ENCODE measurements at places on chromosomes 16 and 17. TPM values are rescaled to one million over a fixed set of nuclear protein-coding genes. Genes with fewer than 3 reads are reported as not detected.

The MYCBPAP gene
- total RNA-seq: 1.1 TPM

DNA sequence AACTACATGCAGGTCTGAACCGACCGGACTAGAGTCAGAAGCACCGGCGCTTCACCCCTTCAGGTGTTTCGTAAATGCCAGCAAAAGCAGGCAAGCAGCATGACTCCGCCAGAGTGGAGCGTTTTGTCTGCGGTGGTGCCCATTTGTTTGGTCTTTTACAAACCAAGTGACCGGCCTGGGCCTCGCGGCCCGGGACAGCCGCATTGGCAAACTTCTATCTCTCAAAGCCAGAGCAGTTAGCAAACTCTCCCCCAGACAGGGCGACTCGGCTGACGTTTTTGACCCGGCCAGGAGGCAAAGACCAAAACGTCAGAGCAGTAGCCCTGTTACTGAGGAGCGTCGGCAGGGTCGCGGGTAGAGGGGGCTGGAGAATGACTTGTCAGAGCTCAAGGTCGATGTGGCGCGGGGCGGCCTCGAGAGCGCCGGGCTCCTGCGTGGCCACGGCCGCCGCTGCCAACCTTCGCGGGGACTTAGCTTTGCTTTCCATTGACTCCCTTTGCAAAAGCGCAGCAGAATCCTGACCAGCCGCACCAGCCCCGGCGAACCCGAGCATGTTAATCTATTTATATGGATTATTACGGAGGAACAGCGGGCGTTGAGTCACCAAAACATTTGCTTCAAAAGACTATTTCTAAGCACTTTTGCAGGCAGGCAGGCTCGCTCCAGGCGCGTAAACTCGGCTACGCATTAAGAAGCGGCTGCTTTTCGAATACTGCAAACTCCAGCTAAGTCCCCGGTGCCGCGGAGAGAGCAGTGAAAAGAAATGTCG lies 763 bp upstream of the SOX9 start:
- no peak for DNase-seq

GRCh38 chr17:31556969-31557645 lies 165.6 kb downstream of the RAB11FIP4 start:
- DNase-seq: no peak

The ITGAX gene
- total RNA-seq: 9.6 TPM

- DNase-seq: no peak
Observed at GRCh38 chr17:77786740-77787505, 171.6 kb upstream of the TNRC6C start.

The TMIGD1 gene
- not detected for total RNA-seq

The GPR139 gene
- total RNA-seq: not detected

- no peak for DNase-seq
Observed at GRCh38 chr17:77790143-77790829, 168.2 kb upstream of the TNRC6C start.

The TRIM72 gene
- not detected for total RNA-seq

- no peak for DNase-seq
Observed at GRCh38 chr16:58051821-58052603, 26.5 kb downstream of the MMP15 start.

- DNase-seq: no peak
Observed at GRCh38 chr17:59702304-59702703, 4.9 kb downstream of the PTRH2 start.

DNA sequence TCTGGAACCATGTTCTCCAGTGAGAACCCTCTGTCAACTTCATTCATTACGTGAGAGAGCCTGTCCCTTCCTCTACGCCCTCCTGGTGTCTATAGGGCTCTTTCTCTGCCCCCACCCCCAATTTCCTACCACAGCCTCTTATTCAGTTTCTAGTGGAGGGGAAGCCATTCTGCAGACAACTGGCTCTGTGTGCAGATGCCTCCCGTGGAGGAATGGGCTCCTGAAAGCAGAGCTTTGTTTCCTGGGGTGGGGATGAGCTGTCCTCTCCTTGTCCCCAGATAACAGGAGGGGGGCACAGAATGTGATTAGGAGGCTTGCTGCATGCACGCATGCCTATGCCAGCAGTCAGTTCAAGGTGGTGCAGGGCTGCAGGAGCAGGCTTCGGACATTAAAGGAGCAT lies 31.6 kb downstream of the MMP15 start:
- no peak for DNase-seq

The TIMM22 gene
- total RNA-seq: 10.3 TPM

DNA sequence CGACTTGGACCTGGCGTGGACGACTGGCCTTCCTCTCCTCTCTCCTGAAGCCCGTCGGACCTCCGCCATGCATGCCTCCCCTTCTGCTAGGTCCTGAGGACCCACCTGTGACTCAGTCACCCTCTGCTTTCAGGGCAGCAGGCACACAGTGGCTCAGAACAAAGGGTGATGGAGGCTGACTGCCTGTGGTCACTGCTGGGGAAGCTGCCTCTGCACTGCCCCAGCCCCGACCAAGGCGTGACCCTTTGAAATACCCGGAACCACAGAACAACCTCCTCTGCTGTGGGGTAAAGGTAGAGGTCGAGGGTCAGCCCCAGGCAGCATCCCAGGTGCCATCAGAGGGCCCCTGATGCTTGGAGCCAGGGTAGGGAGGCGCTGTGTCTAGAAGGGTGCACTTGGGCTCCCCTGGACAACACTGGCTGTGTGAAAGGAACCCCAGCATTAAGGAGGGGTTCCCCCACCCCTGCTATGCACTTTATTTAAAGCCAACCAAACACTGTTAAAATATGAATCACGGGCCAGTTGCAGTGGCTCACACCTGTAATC lies 12.5 kb upstream of the SLC4A1 start:
- no peak for DNase-seq

The KRTAP2-3 gene
- not detected for total RNA-seq

DNA sequence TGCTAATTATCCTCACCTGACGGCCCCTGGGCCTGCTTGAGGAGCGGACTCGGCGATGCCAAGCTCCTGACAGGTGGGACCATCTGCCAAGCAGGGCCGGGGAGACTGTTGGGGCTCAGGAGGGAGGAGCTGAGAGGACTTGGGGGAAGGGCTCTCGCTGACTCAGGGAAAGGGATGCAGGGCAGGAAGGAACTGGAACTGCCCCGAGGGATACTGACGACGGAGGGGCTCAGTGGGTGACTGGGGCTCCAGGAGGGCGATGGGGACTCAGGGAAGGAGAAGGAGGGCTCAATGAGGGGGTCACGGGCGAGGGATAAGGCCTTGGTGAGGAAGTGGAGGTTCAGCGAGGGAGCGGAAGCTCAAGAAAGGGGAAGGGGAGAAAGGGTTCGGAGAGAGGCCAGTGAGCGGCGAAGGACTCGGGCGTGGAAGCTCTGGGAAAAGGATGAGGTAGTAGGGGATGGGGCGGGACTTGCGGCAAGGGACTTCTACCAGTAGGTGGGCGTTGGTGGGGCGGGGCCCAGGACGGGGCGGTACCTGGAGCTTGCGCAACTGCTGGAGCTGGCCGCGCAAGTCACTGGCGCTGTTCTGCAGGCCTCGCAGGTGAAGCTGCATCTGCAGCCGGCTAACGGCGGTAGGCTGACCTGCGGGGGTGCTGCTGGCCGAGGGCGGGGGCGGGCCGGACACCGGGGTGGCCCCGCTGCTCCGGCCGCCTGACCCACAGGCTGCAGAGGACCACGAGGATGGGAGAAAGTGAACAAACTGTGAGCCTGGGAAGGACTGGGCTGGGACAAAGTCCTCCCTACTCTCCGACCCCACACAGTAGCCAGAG lies 46.5 kb downstream of the SRCIN1 start:
- peak; percentile 96 for DNase-seq
